ENCODE measurements at places on chromosomes 3 and 15.

- DNase-seq, result peak; percentile 69
These were observed 2.2 kb upstream of the CCR5 start for GRCh38 chr3:46368569-46368968.

DNA sequence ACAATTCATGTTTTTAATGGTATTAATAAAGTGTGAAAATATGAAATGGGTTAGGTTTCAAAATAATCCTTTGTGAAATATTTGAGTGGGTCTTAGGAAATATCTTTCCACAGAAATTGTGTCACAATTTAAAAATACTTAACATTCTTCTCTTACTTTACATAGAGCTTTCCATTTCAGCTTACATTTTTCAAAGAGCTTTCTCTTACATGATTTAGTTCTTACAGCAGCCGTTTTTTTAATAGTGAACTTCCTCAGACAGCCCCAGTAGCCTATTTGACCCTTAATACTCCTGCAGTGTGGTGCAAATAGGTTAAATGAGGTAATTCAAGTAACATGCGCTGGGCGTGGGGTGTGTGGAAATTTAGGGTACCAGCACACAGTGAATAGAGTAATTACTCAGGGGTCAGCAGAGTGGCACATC is 21.8 kb downstream of the P2RY12 start:
- DNase-seq, result no peak

DNA sequence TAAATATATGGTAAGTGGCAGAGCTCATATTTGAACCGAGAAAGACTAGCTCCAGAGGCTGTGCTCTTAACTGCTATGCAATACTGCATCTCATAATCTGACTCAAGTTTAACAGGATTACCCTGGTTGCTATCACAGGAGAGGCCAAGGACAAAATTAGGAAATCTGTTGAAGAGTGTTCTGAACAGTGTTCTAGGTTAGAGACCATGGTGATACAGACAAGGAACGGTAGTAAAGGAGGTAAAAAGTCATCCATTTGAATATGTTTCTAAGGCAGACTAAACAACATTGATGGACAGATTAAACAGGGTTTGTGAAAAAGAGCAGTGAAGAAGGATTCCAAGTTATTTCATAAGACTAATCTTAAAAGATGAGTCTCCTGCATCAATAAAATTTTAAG is 22.1 kb downstream of the PLOD2 start:
- no peak for DNase-seq

- DNase-seq, result no peak
These were observed 516.9 kb upstream of the GOLIM4 start for GRCh38 chr3:168612671-168613070.

DNA sequence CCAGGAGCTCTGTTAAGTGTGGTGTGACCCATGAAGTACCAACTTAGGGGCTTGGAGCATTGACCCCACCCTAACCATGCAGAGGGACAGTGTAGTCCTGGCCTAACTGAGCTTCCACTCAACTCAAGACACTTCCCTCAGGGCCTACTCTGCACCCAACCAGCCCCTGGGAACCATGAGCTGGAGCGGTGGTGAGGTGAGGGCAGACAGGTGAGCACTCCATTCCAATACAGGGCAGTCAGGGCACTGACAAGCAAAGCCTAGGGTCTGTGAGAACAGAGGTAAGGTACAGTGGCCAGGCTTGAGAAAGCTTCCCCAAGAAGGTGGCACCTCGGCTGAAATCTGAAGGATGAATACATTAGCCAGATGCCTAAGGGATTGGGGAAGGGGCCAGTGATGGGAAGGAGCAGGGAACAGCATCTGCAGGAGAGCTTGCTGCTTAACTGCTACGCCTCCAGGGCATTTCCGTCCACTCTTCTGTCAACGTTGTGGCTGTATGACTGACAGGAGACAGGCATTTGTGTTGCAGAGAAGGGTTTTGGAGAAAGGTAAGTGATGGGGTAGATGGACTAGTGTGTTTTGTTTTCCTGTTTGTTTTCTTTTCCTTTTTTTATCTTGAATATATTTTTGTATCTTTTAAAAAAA is 243.5 kb upstream of the TRIM42 start:
- DNase-seq, result no peak

DNA sequence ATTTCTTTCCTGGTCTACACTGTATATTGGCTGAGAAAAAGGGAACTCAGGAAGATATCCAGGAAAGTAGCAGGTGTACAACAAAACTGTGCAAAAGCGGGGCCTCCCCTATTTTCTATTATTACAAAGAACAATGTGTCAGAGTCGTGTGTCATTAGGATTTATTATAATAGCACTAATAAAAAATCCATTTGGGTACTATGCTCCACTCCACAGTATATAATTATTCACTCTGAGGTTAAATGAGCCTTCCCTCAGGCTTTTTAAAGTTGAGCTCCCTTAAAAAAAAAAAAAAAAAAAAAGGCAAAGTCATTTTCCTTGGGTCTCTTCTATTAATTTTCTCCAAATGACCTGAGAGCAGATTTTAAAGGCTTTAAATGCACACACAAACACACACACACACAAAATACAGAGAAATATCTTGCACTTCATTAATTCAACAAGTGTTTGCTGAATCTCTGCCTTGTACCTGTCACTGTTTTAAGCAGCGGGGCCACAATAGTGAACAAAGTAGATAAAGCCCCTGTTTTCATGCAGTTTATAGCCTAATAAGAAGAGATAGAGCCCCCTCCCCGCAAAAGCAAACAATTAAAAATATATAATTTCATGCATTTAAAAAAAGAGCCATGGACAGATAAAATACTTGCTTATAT is 1.3 kb upstream of the DPP8 start:
- DNase-seq, result no peak

- DNase-seq, result no peak
These were observed 380.8 kb downstream of the LRTM1 start for GRCh38 chr3:54547051-54547450.

DNA sequence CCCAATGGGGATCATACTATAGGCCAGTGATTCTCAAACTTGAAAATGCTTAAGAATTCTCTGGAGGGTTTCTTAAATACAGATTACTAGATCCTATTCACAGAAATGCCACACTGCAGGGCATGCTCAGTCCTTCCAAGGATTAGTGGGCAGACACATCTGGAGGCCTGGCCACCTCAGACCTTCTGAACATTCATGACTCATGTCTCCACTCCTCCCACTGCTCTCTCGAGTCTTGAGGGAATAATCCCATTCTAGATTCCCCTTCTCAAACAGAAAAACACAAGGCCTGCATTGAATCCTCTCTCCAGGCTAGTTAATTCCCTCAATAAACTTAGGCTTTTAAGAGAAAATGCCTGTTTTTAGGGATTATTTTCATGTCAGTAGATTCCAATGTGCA is 22.1 kb downstream of the ZNF621 start:
- DNase-seq, result no peak

GRCh38 chr3:151625086-151625485 is 108.6 kb upstream of the AADACL2 start:
- no peak for DNase-seq

All from effector memory CD8-positive, alpha-beta T cell (primary cell).